ENCODE measurements at places on chromosomes 6 and 20.

GRCh38 chr6:6942831-6943230, 164.9 kb upstream of the RREB1 start:
- DNase-seq, result peak; percentile 39

GRCh38 chr6:159844737-159845645, 44.9 kb downstream of the PNLDC1 start:
- no peak for DNase-seq

- DNase-seq, result no peak
Measured at GRCh38 chr20:64162239-64162910, 1.9 kb upstream of the MYT1 start.

- DNase-seq, result no peak
Measured at GRCh38 chr20:23915844-23916243, 36.3 kb upstream of the CST5 start.

- no peak for DNase-seq
Measured at GRCh38 chr20:37327748-37328147, 18.2 kb upstream of the SRC start.

- DNase-seq, result no peak
Measured at GRCh38 chr6:91167846-91168245, 581.0 kb upstream of the MAP3K7 start.

- DNase-seq, result no peak
Measured at GRCh38 chr6:32752580-32752979, 10.8 kb downstream of the HLA-DQB2 start.

GRCh38 chr6:129903082-129903481, 42.0 kb upstream of the TMEM244 start:
- no peak for DNase-seq

GRCh38 chr6:148952147-148953035, 205.6 kb downstream of the UST start:
- no peak for DNase-seq

DNA sequence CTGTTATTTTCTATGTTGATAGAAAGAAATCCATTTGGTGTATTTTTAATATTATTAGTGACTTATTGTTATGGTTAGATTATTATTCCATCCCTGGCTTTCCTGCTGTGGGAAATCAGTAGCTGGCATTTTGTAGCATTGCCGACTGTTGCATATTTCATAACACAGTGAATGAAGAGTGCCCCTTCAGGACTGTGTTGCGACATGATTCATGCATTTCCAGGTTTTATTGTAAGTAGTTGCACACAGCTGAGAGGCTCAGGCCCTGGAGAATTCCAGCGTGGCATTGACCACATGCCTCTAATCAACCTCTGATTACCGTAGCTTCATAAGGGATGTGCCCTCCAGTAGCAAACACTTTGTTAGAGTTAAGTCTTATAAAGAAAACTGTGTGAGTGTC, 263.9 kb downstream of the FARS2 start:
- peak; percentile 15 for DNase-seq

DNA sequence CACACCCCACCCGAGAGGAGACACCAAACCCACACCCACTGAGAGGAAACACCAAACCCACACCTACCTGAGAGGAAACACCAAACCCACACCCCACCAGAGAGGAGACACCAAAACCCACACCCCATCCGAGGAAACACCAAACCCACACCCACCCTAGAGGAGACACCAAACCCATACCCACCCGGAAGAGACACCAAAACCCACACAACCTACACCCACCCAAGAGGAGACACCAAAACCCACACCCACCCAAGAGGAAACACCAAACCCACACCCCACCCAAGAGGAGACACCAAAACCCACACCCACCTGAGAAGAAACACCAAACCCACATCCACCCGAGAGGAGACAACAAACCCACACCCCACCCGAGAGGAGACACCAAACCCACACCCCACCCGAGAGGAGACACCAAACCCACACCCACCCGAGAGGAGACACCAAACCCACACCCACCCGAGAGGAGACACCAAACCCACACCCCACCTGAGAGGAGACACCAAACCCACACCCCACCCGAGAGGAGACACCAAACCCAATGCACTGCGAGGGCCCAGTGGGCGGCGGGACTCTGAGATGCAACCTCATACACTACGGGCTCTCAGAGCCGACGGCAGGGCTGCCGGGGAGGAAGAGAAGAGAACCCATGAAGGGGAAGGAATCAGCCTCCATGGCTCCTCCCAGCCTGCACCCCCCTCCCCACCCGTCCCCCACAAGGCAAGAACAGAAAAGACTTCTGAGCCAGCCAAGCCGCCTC, 83.3 kb downstream of the TAF4 start:
- no peak for DNase-seq

DNA sequence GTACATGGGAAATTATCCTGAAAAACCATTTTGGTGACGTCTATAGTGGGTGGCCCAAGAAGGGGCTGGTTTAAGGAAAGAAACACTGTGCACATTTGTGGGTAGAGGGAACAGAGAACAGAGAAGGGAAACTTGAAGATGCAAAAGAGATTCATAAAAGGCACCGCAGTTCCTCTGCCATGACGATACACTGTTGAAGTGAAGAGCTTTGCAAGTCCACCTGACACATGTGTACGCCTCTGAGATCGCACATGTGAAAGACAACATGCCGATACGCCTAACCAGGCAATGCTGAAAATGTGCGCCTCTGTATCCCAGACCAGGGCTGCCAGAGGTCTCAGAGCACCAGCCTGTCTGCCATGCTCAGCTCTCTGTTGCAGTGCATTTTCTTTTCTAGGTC, 180.9 kb downstream of the KIF16B start:
- no peak for DNase-seq

DNA sequence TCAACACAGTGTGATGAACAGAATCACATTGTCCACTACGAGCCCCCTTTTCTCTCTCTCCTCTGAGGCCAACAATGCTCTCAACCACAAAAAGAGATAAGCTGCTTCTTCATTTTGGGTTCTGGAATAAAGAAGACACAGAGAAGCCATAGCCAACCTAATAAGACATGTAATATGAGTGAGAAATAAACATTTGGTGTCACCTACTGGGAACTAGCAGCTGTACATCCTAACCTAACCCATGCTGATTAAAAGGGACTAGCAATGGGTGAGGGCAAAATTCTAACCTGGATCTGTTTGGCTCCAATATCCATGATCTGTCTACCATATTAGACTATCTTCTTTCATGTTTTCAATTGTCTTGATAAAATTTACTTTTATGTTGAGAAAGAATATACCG, 369.1 kb upstream of the MARCKS start:
- no peak for DNase-seq

GRCh38 chr6:96286503-96286902, 235.1 kb upstream of the UFL1 start:
- DNase-seq, result no peak

GRCh38 chr20:52722926-52723688, 249.1 kb upstream of the TSHZ2 start:
- no peak for DNase-seq

- DNase-seq, result peak; percentile 61
Measured at GRCh38 chr6:47780510-47781356, 1.1 kb upstream of the OPN5 start.

DNA sequence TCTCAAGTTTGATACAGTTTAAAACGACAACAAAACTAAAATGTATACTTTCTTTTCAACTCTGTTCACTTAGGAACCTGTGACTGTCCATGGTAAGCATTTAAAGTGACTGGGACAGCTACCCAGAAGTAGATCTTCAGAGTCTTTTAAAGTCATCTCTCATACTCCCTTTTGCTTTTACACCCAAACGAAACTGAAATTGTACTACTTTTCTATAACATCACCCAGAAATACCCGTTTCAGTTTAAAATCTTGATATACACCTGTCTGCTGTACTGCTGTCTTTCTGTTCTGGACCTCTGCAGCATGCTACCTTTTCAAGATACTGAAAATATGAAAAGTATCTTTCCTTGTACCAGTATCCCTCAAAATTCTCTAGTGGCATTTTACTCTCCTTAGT, 170.4 kb upstream of the THEMIS start:
- DNase-seq, result no peak

DNA sequence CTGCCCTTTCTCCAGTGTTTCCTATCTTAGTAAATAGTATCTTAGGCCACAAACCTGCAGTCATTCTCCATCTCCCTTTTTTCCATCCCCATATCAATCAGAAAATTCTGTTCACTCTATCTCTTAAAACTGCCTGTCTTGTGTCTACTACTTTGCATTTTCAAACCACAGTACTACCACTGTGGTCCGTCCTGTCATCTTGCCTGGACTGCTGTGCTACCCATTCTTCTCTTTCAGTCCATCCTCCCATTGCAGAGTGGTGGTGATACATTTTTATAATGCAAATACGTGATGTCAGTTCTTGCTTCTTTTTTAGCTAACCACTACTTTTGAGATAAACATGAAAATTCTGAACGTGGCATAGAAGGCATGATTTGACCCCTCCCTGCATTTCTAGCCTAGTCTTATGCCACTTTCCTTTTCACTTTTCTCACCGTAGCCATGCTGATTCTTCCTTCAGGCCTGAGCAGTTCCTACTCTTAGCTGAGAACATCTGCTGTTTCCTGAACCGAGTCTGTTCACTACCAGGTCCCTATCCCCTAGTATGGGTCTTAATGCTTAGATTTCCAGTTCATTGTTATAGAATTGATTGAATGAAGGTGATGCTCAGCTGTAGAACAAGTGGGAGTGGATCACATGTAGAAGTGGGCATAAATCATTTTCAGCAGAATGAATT, 13.8 kb downstream of the TBPL1 start:
- DNase-seq, result no peak

DNA sequence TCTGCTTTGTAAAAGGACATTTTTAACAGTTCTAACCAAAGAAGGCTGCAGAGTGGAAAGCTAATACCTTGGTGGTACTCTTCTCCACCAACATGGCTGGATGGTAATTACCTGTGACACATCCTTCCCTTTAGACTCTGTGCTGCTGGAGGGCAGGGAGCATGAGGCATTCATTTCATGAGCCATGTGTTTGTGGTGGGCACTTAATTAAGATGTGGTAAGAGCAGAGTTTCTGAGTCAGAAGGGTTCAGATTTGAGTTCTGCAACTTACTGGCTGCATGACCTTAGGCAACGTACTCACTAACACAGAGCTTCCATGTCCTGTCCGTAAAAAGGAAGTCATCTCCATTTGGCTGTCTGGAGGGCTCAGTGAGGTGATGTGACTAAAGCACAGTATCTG, 9.1 kb upstream of the ZNF133 start:
- peak; percentile 14 for DNase-seq

DNA sequence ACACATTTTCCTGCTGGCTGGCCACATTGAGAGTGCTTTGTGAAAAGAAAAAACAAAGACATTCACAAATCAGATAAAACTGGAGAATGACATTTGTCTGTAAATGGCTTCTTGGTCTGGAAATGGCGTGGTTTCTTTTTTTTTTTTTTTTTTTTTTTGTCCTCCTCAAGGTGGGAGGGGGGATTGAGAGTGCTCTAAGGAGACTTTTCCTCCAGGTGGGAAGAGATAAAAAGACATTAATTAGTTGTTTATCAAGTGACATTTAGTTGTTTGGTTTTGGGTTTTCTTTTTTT, 40.4 kb downstream of the GNAS start:
- no peak for DNase-seq

DNA sequence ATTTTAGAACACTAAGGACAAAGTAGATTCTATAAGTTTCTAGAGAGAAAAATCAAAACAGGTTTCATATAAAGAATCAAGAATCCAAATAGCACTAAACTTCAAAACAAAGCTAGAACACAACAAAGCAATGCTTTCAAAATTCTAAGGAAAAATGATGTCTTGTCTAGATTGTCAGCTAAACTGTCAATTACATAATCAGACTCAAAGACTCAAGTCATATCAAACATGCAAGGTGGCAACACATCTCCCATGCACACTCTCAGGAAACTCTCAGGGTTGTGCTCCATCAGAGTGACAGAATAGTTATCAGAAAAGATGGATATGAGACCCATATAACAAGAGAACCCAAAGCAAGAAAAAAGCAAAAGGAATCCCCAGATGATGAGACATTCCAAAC, 23.9 kb downstream of the HACE1 start:
- DNase-seq, result no peak

GRCh38 chr20:20391766-20392165, 23.9 kb downstream of the INSM1 start:
- no peak for DNase-seq

GRCh38 chr6:83509441-83509840, 2.9 kb upstream of the PRSS35 start:
- no peak for DNase-seq

- DNase-seq, result no peak
Measured at GRCh38 chr6:35710241-35710847, 21.6 kb upstream of the FKBP5 start.

DNA sequence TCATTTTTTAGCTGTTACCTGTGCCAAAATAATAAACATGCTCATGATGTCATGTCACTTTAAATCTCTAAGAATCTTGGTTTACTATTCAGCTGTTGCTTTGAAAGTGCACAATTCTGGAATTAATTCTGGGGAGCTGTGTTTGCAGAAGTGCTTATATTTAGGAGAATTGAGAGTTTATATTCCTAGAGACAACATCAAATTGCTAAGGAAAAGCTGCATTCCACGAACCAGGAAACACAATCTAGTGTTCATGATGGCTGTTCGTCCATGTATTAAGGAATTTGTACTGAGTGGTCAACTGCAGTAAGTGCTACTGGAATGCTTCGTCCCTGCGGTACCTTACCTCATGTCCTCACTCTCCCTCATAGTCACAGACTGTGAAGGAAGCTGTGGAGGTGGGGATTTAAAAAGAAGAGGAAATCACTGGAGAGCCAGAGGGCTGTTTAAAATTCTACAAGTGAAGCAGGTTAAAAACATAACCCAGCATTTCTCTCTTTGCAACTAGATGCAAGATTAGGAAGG, 161.0 kb downstream of the TRMT11 start:
- DNase-seq, result no peak

- no peak for DNase-seq
Measured at GRCh38 chr6:160378218-160378617, 30.0 kb downstream of the SLC22A3 start.

DNA sequence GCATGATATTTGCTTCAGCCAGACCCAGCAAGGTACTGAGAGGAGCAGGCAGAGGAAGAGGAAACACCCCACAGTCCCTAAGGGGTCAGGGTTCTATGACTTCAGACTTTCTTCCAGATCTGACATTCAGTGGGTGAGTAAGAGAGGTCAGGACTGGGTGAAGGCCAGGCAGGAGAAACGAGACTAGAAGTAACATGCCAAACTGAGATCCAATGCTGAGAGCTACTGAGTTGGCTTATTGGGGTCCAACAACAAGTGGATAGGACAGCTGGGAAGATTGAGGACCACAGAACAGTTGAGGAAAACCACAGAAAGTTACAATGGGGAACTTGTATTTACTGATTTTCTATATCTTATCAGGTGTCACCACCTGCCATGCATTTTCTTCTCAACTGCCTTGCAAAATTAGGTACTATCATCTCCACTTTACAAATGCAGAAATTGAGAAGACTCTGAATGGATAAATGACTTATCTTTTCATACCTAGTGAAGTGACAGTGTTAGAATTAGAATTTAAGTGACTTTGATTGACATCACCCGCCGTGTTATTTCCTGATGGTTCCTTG, 43.8 kb upstream of the HIVEP1 start:
- peak; percentile 22 for DNase-seq

DNA sequence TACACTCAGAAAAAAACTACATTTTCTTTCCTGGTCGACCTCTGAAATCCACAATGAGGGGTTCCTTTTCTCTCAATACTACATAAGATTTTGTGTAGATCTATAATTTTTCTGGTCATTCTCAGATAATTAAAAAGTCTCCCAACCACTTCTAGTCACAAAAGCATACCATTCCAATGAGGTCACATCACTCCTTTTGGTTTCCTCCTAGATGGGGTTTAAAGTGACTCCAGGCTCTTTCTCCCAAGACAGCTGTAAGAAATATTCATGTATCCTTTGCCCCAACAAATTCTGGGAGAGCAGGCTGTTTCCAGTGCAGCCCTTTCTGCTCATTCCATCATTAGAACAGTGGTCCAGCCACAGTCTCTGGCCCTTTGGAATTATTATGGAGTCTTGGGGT, 43.1 kb upstream of the BEND6 start:
- no peak for DNase-seq

Data from suppressor macrophage treated with lipopolysaccharide for 4 hours (primary cell).